Osteocyte (in vitro differentiated cells): ENCODE measurements at places on chromosomes 12 and 14.

DNA sequence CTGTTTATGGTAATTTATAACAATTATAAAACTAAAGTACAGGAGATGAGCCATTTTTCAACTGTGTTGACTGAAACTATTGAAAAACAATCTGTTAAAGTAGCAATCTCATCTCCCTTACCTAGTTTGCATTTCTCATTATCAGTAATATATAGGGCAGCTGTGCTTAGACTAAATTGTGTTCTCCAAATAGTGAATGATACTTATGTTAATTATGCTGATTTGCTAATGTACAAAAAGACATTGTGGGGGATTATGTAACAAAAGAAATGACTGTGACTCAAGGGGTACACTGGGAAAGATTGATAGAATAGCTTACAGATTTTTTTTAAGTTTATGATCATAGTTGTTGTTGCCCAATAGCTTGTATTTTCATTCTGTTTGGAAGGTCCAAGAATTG lies 207.7 kb downstream of the FUT8 start:
- DNase-seq: no peak

- DNase-seq: no peak
Measured at GRCh38 chr12:121801595-121802484, 2.0 kb upstream of the SETD1B start.

GRCh38 chr14:77554207-77554606 lies 55.6 kb upstream of the ISM2 start:
- DNase-seq: no peak

GRCh38 chr12:125381373-125381772 lies 316.1 kb downstream of the AACS start:
- no peak for DNase-seq

DNA sequence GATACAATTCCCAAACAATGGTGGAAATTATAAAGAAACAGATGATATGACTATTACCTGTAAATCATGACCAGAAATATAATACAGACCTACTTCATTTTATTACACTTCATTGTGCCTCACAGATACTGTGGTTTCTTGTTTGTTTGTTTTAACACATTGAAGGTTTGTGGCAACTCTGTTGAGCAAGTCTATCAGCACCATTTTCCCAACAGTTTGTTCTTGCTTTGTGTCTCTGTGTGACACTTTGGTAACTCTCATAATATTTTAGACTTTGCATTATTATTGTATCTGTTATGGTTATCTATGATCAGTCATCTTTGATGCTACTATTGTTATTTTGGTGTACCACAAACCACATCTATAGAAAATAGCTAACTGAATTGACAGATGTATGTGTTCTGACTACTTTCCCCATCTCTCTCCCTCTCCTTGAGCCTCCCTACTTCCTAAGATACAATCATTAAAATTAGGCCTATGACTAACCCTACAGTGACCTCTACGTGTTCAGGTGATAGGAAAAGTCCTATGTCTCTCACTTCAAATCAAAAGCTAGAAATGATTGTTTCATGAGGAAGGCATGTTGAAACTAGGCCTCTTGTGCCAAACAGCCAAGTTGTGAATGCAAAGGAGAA lies 49.1 kb downstream of the FBXO33 start:
- no peak for DNase-seq

- DNase-seq: no peak
Measured at GRCh38 chr12:98578392-98578791, 15.1 kb upstream of the SLC25A3 start.

DNA sequence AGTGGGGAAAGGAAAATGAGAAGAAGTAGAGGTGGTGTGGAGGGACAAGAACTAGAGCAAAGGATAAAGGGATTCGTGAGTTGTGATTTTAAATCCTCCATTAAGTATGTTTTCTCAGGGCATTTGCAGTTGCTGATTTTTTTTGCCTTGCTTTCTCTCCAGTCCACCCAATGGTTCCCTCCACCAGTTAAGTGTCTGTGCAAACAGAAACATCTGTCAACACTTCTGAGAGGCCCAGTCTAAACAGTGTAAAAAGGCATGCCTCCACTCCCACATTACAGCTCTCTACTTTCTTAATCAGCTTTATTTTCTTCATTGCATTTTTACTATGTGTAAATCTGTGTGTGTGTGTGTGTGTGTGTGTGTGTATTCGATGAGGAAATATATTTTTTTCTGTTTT lies 141.2 kb downstream of the PPFIA2 start:
- no peak for DNase-seq

DNA sequence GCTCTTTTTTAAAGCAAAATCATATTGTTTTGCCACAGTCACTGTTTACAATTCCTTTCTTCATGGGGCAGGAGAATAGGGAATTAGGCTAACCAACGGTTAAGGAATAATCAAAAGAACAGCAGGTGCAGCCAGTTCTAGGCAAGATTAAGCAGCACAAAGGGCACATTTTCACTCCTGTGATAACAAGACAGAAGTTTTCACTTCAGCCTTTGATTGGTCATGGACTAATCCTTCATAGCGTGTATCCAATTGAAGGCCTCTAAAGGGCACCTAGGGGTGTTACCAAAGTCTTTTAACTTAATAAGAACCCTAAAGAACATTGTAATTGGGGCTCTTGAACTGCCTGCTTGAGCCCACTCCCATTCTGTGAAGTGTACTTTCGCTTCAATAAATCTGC lies 206.9 kb upstream of the AMIGO2 start:
- no peak for DNase-seq

DNA sequence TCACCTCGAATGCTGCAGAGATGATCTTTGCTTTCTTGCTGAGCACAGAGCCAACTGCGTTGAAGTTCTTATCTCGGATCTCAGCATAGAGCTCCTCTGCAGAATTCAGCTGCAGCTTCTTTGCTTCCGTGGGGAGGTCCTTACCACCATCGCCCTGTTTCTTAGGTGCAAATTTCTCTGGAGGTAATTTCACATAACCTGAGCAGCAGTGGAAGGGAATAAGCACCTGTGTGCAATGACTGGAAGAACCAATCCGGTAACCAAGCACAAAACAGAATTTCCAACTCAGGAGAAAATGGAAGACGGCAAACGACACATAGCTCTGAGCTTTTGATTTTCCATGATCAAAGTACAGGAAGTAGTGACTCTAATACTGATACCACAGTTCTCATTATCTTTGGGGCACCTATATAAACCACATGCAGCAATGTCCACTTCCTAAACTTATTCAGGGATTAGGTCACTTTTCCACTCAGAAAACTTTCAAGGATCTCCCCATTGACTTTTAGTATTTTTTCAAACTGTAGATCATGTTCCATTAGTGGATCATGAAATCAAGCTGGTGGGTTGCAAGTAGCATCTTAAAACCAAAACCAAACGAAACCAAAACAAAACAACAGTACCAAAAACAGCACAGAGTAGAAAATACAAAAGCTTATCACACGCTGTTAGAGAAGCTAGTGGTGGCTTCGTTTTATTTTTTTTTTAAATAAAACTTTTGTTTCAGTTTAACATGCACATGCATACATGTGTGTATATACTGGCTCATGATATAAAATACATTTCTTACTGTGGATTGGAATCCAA lies 18.9 kb upstream of the DIABLO start:
- DNase-seq: no peak
